Activated CD4-positive, CD25-positive, alpha-beta regulatory T cell treated with anti-CD3 and anti-CD28 coated beads, Interleukin-2, amount 50 U/mL, for 72 hours (primary cell): ENCODE measurements at places on chromosomes 3 and 15.

DNA sequence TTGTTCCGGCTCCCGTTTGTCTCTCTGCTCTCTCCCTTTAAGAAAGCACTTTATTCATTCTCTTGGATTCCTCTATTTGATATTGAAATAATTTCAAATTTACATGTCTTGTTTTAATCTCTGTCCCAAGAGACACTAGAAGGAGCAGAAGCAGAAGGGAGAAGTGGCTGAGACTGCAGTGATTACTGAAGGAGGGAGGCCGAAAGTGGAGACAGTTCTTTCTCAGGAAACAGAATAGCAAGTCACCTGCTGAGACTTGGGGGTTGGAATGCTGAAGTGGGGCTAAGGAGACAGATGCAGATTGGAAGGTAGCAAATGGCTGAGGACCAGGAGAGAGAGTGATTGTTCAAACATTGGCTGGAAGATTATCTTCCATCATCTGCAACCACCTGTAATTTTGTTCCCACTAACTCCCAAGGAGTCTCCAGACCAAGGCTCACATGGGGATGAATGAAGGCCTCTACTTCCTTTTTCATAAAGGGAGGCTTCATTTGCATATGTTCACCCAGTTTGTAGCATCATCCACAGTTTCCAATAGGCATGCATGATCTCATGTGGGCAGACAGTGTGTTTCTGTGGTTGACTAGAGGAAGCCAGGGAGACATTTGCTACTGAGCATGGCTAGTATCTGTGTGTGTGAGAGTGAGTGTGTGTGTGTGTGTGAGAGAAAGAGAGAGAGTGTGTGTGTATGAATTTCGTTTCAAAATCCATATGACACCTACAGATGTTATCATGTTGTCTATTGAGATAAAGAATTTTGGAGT is 24.0 kb downstream of the LTF start:
- DNase-seq = no peak

DNA sequence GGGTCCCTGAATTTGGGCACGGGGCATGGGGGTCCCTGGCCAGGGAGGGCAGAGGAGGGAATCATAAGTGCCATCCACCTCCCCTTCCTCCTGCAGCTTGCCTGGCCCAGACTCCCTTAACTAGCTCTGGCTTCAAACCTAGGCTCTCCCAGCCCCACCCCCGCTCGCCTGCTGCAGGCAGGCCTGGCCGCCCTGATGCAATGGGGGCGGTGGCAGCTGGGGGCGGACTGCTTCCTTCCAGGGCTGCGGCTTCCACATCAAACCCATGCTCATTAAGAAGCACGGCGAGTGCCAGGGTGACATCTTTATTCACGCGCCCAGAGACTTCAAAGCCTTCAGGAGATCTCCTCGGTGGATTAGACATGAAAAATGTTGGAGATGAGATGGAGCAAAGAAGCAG is 123.1 kb downstream of the TPRA1 start:
- no peak for DNase-seq

GRCh38 chr15:61376961-61377360 is 147.9 kb upstream of the RORA start:
- no peak for DNase-seq

- no peak for DNase-seq
These were observed at the start of gene ZBTB38 for GRCh38 chr3:141368062-141368924. Gene ZBTB38, plus strand, starts transcription at chr3:141368504. Its CDS starts 73,885 bp downstream, at chr3:141442389.

DNA sequence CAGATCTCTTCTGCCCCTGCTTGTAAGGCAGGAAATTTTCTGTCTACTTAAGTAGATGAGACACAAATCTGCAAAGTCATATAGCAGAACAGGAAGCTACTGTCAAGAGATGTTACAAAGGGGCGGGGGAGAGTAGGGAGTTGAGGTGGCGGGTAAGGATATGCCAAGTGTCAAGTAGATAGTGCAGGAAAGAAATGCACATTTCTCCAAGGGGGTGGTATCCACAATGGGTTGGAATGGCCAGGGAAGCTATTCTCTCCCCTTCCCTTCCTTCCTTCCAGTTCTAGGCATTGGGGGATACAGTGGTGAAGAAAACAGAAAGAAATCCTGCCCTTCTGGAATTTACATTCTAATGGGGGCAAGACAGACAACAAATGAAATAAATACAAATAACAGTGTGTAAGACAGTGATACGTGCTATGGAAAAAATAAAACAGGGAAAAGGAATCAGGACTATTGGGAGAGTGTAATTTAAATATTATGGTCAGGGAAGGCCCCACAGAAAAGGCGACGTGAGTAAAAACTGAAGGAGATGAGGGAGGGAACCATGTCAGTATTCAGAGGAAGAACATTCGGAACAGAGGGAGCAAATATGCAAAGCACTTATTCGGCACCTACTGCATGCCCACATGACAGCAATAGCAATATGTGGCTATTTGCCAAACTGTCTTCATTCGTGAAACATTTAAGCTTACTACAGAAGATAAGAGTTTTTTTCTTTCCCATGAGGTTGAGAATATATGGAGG is 42.8 kb upstream of the RNU6-1 start:
- no peak for DNase-seq

DNA sequence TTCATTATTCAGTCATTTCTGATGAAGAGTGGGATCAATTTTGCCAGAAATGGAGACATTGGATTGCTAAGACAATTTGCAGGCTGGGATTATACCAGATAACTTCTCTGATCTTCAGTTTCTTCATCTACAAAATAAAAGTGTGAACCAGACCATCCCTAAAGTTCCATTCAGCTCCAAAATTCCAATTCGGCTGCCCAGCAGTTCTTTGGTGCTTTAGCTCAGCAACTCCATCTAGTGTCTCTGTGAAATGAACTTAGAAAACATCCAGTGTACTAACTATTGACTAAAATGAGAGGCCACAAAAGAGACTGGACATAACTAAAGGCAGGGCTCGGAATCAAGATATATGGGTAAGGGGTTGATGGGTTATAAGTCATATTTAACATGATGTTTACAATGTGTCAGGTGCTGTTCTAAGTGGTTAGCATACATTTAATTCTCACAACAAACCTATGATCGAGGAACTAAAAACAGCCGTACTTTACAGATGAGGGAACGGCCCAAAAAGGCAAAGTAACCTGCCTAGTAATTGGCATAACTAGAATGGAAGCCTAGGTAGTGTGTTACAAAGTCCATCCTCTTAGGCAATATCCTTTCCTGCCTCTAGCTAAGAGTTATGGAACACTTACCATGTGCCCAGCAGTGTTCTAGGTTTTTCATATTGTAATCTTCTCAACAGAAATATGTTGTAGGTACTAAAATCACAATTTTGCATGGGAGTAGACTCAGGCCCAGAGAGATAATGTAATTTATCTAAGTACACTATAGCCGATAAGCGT is 17.0 kb downstream of the THAP10 start:
- DNase-seq = no peak

DNA sequence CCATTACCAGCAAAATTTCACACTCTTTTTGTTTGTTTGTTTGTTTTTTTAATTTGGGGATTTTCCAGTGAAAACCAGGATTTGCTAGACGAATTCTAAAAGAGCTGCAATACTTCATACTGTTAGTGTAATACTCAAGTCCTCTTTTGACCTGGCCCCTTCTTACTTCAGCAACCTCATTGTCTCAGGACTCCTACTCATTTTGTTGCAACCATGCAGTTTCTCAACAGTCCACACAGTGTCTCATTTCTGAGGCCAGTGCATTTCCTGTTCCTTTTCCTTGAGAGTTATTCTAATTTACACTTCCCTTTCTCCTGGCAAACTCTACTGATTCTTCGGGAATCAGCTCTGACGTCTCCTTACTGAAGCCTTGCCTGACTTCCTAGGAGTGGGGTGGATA is 35.6 kb downstream of the NSUN3 start:
- DNase-seq = no peak

DNA sequence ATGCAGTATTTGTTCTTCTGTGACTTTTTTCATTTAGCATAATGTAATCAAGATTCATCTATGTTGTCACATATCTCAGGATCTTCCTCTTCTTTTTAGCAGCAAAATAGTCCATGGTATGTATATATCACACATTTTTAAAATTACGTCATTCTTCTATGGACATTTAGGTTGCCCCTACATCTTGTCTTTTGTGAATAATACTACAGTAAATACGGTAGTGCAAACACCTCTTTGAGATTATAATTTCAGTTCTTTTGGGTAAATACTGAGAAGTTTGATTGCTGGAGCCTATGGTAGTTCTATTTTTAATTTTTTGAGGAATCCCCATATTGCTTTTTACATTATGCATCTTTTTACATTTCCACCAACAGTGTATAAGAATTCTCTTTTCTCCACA is 1174.9 kb downstream of the NSUN3 start:
- DNase-seq = no peak

DNA sequence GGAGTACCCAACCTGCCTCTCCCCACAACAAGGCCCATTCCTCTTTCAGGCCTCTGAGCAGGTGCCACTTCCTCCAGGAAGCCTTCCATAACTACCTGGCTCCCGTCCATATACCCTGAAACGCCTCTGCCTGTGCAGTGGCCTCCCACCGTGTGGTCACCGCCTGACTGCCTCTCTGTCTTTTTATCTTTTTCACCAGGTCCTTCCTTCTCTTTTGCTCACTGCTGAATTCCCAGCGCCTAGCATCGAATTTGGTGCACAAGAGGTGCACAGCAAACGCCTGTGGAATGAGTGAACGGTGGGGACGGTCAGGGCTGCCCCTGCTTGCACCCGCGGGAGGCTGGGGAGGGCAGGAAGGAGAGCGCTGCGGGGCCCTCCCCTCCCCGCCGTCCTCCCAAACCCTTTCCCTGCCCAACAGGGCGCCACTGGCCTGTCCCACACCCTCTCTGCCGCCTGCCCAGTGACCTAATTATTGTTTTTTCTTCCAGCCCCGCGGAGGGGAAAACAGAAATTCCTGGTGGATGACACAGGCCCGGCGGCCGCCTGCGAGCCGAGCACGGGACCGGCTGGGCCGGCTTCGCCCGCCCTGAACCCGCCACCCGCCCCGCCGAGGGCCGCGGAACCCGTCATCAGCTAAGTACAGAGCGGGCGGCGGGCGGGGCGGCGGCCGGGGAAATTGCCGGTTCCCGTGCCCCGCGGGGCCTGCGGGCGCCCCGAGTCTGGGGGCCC is 140.1 kb downstream of the SMAD6 start:
- DNase-seq = no peak

- DNase-seq = peak; percentile 52
These were observed 350.3 kb downstream of the DOCK3 start for GRCh38 chr3:51024765-51025632.
